ENCODE measurements at places on chromosomes 2 and 18.

- no peak for DNase-seq
Measured at GRCh38 chr2:39080152-39080551, 40.7 kb downstream of the SOS1 start.

DNA sequence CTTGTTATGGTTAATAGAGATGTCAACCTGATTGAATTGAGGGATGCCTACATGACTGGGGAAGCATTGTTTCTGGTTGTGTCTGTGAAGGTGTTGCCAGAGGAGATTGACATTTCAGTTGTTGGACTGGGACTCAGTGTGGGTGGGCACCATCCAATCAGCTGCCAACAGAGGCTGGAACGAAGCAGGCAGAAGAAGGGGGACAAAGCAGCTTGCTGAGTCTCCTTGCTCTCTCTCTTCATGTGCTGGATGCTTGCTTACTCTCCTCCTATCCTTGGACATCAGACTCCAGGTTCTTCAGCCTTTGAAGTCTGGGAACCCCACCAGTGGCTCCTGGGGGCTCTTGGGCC is 22.2 kb upstream of the SMAD4 start:
- DNase-seq = no peak

GRCh38 chr2:109353806-109354745 is 225.1 kb downstream of the SH3RF3 start:
- DNase-seq = no peak

GRCh38 chr2:234429265-234429664 is 67.6 kb downstream of the ARL4C start:
- DNase-seq = no peak

DNA sequence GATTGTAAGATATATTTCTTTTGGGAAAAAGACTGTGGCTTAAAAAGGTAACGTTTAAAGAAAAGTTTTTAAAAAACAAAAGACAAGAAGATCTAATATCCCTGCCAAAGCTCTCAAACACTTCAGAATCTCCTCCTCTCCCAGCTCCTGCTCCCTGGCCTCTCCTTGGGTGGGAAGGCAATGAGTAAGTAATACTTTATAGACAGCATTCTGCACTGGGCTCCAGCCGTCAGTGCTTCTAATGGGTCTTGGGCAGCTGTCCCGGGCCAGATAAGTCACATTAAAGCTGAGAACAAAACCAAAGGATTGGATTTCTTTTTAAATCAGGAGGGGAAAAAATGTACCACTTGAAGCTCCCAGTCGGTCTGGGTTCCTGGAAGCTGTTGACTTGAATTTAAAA is 133.7 kb downstream of the ALPK2 start:
- DNase-seq = no peak

DNA sequence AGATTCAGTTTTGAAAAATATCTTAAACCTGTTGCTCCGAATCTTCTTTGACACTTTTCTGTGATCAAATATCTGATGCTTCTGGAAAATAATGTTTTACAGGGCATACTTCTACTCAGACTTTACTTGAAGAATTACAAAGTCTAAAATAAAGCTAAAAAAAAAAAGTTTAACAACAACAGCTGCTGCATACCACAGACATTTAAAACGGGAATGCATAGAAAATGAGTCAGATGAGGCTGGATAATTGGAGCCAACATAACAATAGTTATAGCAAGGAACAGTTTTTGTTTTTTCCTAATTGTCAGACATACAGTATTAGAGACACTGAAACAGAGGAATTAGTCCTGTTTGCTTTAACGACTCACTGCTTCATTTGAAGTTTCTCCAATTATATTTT is 1090.2 kb downstream of the SUCLG1 start:
- peak; percentile 9 for DNase-seq

- DNase-seq = no peak
Measured at GRCh38 chr2:57943315-57943714, 103.3 kb upstream of the VRK2 start.

GRCh38 chr2:29766191-29766590 is 155.2 kb downstream of the ALK start:
- no peak for DNase-seq

DNA sequence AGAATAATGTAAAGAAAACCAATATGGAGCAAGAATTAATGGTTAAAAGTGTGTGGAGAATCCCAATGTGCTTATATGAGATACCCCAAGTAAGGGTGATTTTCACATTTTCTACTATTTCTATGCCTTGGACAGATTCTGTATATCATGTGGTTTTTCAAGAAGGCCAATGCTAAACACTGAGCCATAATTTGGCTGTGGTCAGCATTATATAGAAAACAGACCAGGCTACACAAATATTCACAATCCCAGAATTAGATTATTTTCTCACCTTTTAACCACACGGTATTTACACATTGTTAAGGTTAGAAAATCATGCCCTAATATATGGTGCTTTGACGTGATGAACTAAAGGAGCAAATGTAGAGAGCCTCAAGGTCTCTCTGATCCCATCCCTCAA is 277.4 kb upstream of the LRATD1 start:
- no peak for DNase-seq

DNA sequence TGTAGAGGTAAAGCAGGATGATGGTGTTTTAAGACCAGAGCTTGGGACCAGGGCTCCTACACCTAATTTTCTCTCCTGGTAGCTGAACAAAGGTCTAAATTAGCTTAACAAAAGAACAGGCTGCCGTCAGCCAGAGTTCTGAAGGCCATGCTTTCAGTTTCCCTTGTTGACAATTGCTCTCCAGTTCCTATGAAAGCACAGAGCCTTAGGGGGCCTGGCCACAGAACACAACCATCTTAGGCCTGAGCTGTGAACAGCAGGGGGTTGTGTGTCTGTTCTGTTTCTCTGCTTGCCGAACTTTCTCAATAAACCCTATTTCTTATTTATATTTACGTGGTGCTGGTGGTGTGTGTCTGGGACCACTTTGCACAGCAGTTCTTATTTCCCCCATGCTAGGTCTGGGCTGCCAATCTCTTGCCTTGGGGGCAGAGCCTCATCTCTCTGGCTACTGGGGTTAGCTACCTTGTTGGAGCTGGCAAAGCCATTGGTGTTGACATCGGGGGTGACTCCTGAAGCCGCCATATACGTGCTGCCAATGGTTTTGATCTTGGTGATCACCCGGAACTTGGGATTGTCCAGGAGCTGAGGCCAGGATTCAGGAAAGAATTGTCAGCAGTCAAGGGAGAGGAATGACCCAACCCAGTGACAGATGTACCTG is 29.0 kb downstream of the CENPO start:
- no peak for DNase-seq

DNA sequence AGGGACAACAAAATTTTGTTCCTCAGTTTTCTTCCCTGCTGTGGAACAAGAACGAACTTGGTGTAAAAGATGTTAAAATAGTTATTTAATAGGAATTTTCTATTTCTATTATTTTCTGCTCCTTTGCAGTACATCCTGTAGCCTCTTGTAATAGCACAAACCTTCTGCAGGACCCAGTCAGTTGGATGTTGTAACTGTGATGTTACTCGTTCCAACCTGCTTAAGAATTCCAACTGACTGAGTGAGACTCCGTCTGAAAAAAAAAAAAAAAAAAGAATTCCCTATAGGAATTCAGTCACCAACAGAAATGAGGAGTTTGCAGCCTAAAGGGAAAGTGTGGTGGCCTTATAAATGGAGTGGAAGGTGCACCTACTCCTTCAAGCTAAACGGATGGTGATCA is 46.4 kb upstream of the CDH20 start:
- DNase-seq = peak; percentile 13

- DNase-seq = no peak
Measured at GRCh38 chr2:156379714-156380113, 47.2 kb upstream of the NR4A2 start.

- no peak for DNase-seq
Measured at GRCh38 chr2:190693533-190694232, 44.8 kb downstream of the NAB1 start.

GRCh38 chr18:53947092-53947640 is 277.3 kb downstream of the MBD2 start:
- DNase-seq = no peak

Measured in MCF 10A (cell line).